ENCODE measurements at places on chromosomes 5 and 9.

DNA sequence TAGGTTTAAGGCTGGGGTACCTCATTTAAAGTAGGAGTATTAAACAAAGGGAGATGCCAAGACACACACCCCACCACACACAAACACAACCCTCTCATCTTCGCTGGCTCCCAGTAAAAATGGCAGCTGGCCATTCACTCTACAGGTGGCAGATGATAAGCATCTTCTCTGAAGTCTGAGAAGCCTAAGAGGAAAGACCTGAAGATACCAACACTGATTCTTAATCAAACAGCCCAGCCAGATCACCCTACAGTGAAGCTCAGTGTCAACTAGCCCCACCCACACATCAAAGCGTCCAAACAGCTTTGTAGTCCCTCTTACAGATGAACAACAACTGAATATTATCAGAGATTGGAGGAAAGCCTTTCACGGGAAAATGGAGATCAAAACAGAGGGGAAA, 59.5 kb downstream of the SPOCK1 start:
- no peak for DNase-seq

GRCh38 chr9:20805766-20806165, 121.7 kb downstream of the FOCAD start:
- DNase-seq = no peak

- no peak for DNase-seq
These were observed 30.8 kb downstream of the C5 start for GRCh38 chr9:121019273-121019672.

DNA sequence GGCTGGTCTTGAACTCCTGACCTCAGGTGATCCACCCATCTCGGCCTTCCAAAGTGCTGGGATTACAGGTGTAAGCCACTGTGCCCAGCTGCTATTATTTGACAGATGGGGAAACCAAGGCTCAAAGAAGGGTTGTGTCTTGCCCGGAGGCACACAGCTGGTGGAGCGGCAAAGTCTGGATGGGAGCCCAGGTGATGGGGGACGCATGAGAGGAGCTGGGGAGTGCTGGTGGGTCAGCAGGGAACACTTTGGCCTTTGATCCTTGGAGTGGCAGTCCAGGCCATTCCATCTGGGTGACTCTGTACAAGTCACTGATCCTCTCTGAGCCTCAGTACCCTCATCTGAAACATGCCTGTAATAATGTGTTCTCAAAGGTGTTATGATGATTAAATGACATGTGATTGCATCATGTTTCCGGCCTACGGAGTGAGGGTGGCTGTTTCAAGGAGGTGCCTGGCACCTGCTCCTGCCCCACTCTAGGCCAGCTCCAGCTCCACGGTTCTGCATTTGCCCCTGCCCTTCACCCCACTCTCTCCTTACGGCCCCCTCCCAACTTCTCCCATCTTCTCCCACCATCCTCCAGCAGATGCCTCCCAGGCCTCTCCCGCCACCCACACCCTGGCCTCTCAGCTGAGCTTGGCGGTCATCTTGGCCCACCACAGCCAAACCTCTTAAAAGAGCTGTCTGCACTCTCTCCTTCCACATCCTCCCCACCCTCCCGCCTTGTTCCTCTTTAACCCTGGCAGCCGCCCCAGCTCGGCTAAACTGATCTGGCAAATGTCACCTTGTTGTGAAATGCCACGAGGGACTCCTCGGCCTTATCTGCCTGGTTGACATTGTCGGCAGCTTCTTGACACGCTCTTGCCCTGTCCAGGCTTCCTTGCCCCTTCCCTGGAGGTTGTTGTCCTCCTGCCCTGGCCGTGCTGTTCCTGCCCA, 5.5 kb upstream of the DBN1 start:
- DNase-seq = peak; percentile 82

GRCh38 chr5:153081385-153081784, 409.1 kb upstream of the GRIA1 start:
- DNase-seq = no peak

- DNase-seq = no peak
These were observed 87.1 kb upstream of the PPP1R26 start for GRCh38 chr9:135392511-135392910.

DNA sequence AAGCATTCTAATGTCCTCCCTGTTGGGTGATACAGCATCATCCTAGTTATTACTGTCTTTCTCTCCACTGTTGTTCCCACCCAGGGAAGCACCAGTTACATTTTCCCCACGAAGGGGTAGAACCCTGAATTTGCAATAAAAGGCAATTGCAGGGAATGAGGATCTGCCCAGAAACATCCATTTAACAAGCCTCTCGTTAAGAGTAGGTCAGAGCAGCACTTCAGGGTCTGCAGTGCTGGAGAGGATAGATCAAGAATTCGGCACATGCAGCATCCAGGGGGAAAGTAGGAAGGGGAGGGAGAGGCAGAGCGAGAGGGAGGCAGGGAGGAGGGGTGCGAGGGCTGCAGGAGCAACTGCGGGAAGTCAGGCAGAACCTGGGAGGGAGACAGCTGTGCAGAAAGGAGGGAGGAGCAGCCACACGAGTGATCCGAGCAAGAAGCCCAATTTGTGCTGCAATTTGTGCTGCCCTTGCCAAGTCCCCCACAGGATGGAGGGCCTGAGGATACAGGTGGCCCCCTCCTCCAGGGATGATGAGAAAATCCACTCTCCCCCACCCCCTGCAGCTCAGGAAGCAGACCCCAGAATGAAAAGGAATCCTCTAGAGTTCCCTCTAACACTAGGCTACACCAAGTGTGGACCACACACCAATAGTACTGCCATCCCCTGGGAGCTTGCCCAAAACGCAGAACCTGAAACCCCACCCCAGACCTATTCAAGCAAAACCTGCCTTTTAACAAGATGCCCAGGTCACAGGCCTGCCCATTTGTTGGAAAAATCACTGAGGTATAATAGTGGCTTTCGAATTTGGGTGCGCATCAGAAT, 62.2 kb downstream of the EPB41L4B start:
- no peak for DNase-seq

DNA sequence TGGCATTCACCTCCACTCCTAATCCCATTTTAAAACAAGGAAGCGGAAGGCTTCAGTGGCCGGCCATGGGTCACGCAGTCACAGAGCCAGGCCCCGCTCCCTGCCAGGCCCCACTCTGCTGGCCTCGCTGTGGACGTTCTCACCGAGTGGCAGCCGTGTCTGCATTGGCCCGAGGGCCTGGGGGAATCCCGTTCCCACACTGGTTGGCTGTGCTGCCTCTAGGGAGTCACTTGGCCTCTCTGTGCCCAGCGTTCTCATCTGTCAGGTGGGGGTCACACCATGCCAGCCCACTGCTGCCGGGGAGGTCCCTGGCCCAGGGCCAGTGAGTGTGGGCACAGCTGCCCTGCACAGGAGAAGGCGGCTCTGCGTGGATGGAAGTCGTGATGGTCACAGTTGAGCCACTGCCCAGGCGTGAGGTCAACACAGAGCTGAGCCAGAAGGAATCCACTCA, 13.4 kb upstream of the SLC9A3 start:
- no peak for DNase-seq

- peak; percentile 37 for DNase-seq
These were observed 28.1 kb downstream of the TMOD1 start for GRCh38 chr9:97529363-97530076.

- no peak for DNase-seq
These were observed 6.5 kb downstream of the GHR start for GRCh38 chr5:42429694-42430093.

DNA sequence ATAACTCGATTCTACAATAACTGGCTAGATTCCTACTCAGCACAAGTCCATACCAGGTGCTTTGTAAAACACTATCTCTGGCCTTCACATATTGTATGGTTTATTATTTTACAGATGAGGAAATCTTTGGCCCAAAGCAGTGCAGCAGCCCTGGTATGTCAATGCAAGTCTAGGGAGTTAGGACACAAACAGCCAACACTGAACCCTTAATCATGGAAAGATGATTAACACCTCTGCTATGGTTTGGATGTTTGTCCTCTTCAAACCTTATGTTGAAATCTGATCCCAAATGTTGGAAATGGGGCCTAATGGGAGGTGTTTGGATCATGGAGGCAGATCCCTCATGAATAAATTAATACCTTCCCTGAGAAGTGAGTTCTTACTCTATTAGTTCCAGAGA, 76.6 kb downstream of the MAPKAP1 start:
- DNase-seq = no peak

DNA sequence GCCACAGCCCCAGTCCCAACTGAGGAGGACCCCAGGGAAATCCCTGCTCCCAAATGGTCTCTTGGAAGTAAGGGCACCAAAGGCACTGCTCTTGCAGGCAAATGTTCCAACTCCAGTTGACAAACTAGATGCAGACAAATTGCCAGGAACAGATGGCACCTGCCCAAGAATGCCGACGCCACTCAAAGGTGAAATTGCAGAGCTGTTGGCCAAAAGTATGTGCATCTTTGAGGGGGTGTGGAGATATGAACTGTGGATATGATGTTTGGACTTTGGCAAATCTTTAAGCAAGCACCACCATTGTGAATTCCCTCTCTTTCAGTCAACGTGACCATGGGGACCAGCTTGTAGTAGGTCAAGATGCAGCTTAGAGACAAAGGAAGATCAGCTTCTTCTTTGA, 12.0 kb upstream of the CPLX2 start:
- DNase-seq = no peak

DNA sequence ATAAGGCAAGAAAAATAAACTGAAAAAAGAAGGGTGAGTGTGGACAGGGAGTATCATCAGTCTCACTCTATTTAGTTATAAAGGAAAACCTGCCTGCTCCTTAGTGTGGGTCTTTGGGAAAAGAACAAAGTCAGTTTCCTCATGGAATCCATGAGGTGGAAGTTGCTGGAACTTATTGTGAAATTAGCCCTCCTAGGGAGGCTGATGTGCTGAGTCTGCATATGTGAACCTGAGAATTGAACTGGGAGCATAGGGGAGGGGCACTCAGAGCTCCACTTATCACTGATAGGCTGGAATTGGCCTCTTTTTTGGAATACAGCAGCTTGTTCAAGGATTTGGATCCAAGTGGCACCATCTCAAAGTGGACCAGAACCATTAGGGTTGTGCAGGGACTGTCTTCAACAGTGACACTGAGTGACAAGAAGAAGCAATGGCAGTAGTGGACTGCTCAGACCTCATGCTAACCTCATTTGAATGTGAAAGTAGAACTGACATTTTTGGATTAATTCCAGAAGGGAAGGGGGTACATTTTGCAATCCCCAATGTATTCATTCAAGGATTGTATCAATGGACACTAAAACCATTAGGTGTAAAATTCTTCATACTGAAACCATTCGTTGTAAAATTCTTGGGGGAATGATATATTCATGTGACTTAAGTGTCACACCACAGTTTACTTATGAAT, 103.6 kb upstream of the KLF9 start:
- DNase-seq = no peak

- DNase-seq = no peak
These were observed 212.2 kb downstream of the MTRR start for GRCh38 chr5:8081179-8081578.

- DNase-seq = no peak
These were observed 39.9 kb downstream of the KIF4B start for GRCh38 chr5:155053501-155053900.

- no peak for DNase-seq
These were observed 60.8 kb downstream of the FOXD1 start for GRCh38 chr5:73387601-73388305.

- no peak for DNase-seq
These were observed 28.4 kb upstream of the BOD1 start for GRCh38 chr5:173644673-173645436.

GRCh38 chr9:1918622-1919021, 96.5 kb upstream of the SMARCA2 start:
- no peak for DNase-seq

DNA sequence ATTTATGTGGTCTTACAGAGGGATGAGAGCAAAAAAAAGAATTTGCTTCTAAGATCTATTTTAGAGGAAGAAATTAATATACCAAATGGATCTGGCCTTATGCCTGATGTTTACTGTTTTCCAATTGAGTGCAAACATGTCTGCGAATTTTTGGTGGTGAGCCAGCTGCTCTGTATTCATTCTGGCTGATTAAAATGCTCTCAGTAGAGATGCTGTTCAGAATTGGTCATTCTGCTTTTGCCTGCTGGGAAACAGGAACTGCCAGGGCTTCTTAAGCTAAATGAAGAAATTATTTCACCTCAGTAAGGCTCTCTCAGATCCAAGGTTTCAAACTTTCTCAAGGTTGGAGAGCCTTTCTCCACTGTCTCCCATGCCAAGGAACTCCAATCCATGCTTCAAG, 132.0 kb upstream of the SV2C start:
- no peak for DNase-seq

DNA sequence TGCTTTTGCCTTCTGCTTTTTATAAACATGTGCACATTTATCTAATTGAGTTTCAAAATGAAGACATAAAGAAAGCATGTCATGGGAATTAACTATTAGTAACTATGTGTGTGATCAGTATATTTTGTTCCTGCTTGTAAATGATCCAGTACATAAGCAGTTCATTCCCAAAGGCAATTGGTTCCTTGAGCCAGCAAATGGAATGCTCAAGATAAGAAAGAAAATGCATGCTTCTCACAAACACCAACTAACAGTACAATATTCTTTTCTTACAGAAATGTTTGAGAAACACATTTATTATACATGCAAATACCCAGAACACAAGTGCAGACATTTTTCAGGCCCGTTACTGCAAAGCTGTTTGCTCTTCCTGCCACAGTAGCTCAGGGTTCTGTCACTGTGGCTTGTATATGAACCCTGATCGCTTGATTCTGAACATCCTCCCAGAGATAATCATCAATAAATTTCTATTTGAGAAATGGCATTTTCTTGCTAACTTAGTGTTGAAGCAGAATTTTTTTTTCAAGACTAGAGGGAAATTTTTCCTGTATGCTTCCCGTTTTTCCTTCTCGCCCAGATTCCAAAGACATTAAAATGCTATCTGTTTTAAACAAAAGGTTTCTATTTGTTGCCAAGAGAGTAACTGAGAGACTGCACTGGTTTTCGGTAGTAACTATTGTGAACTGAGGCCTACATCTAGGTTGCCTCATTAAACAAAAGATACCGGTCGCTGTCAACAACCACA, 1.9 kb downstream of the GNAQ start:
- DNase-seq = no peak
